ENCODE measurements at places on chromosomes 12 and 14.

DNA sequence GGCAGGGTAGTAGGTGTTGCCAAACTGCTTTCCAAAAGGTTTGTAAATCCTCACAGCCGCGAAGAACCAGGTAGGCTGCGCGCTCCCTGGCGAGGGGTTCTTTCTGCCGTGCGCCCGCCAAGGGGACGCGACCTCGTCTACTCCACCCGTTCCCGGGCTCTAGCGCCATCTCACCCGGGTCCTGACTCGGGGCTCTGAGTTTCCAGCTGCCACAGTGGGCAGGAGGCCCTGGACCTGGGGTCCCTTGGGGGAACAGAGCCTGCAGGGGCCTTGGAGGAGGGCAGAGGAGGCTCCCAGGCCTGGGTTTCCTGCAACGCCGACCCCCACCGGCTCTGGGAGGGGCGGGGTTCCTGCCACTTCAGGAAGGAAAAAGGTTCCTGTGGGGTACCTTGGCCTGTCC lies 706 bp downstream of the ANHX start:
- no peak for DNase-seq

GRCh38 chr12:51322452-51322851 lies 1.5 kb downstream of the BIN2 start:
- DNase-seq, result no peak

GRCh38 chr14:90345239-90345557 lies 13.5 kb upstream of the NRDE2 start:
- DNase-seq, result no peak

- DNase-seq, result no peak
These were observed 112.5 kb upstream of the MED13L start for GRCh38 chr12:116389990-116390389.

DNA sequence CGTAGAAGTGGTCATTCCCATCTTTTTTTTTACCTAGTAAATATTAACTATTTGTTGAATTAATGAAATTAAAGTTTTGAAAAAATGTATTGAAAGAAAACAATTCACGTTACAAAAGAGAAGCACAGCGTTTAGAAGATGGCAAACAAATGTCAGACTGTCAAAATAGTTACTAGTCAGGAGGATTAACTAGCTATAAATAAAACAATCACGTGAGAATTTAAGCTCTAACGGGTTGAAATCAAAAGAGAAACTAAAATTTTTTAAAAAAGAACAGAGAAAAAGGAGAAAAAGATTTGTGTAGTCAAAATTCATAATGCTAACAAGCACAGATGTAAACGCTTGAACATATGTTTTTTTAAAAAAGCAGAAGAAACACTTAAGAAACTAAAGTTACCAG lies 26.4 kb downstream of the DDHD1 start:
- no peak for DNase-seq

- no peak for DNase-seq
These were observed 1.7 kb downstream of the CREBL2 start for GRCh38 chr12:12613344-12613743.

- DNase-seq, result no peak
These were observed 1116.9 kb upstream of the TMEM132C start for GRCh38 chr12:127150028-127150427.

GRCh38 chr12:63821781-63822251 lies 22.7 kb upstream of the SRGAP1 start:
- no peak for DNase-seq

GRCh38 chr12:69994724-69995173 lies 169.7 kb downstream of the MYRFL start:
- DNase-seq, result no peak

- no peak for DNase-seq
These were observed 109.8 kb upstream of the EGLN3 start for GRCh38 chr14:34060651-34060999.

- DNase-seq, result no peak
These were observed 13.0 kb upstream of the WNK1 start for GRCh38 chr12:739349-739748.

GRCh38 chr12:38528527-38528926 lies 212.0 kb downstream of the ALG10B start:
- DNase-seq, result no peak

- DNase-seq, result no peak
These were observed 456.2 kb upstream of the MGAT4C start for GRCh38 chr12:86712425-86712843.

GRCh38 chr14:105853907-105854599 lies 327.7 kb downstream of the TMEM121 start:
- no peak for DNase-seq

GRCh38 chr12:116159175-116159574 lies 118.3 kb downstream of the MED13L start:
- DNase-seq, result peak; percentile 25

GRCh38 chr12:108712925-108713203 lies 18.5 kb downstream of the CORO1C start:
- DNase-seq, result no peak

- DNase-seq, result no peak
These were observed 36.5 kb upstream of the SSTR1 start for GRCh38 chr14:38171197-38171596.

DNA sequence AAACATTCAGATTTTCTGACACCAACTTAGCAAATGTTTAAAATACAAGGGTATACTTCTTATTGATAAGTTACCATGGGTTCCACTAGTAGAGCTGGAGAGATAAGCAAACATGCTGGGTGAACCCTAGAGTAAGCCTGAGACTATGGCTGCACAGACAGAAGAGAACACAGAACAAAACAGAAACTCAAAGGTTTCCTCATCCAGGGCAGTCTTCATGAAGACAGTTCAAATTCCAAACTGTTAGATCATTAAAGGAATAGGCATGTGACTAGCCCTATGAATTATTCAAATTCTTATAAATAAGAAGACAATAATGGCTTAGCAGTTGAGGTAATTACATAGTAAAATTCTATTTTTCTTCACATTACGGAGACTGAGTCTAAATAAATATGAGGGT lies 28.1 kb downstream of the BTBD7 start:
- DNase-seq, result no peak

DNA sequence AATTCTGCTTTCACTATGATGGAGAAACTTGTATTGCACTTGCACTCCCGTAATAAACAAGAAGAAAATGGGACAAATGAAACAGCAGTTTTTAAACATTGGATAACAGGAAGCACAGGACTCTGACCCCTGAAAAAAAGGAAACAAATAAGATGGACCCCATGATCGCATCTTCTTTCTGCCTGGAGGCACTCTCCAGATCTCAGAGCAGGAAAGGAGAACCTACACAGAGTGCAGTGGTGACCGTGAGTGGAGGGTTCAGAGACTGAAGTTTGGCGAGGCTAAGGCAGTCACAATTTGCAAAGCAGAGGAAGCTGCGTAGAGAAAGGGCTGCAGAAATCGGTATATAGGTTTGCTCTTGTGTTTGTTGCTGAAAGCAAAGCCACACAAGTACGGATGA lies 6.1 kb upstream of the FGF6 start:
- DNase-seq, result no peak

GRCh38 chr12:113955109-113955970 lies 10.8 kb downstream of the RBM19 start:
- DNase-seq, result no peak

DNA sequence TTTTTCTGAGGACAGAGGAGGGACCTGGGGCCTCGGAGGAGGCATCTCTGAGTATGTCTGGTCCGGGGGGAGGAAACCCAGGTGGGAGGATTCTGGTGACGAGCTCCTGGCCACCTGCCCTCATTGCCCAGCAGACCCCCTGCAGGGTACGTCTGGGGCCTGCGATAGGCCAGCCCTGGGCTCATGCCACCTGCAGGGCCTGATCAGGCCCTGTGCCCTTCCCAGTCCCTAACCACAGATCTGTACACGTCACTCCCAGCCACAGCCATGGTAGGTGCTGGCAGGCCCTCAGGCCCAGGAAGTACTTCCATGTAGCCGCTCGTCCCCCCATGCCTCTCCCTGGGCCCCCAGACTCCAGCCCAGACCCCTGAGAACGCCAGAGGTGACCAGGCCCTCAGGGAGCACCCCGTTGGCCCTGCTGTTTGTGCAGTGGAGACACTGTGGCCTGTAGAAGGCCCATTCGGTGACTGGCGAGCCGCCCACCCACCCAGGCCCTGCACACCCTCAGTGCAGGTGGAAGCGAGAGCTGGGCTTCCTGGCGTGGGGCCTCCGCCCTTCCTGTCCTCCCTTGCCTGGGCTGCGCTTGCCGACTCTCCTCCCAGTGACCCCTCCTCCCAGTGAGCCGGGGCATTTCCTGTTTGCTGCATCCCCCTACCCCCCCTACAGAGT lies 5.7 kb downstream of the INF2 start:
- no peak for DNase-seq
